ENCODE measurements at places on chromosomes 2 and 18.

DNA sequence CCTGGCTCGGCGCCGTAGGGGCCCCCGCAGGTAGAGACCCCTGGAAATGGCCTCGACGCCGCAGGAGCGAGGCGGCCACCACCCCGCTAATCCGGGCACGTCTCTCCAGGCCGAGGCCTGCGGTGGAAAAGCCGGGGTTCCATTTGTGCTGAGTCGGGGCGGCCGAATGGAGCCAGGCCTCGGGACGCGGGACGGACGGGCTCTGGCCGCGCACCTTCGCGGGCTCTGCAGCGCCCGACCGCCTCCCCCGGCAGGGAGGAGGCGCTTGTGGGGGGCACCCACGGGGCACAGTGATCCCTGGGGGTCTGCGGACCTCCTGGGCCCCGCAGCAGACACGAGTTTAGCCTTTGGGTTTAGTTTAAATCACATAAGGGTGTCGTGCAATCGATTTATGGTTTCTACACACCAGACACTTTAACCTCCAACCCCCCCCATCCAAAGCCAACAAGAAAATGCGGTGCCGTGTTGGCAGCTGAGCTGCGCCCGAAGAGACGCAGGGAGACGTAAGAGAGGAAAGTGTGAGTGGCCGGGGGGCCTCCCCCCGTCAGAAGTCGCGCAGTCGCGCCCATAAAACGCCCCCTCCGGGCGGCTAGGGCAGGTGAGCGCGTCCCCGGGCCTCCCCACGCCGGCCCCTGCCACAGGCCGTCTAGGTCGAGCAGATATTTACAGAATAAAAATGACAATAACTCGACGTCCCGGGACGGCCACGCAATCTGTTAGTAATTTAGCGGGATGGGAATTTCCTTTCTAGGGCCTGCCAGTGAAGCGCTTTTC is 1.0 kb upstream of the NFATC1 start:
- no peak for DNase-seq

DNA sequence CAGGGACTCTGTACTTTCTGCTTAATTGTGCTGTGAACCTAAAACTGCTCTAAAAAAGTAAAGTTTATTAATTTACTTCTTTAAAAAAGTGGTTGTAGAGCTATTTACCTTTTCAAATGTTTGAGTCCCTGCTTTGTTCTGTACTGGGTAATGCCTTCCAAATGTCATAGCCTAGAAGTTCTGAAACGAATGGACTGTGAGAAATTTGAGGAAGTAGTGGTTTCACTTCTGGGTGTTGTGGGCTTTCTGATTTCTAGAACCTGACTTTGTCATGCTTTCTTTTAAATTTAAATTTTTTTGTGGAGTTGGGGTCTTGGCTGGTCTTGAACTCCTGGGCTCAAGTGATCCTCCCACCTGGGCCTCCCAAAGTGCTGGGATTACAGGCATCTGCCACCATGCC is 44.6 kb downstream of the SMAD4 start:
- no peak for DNase-seq

DNA sequence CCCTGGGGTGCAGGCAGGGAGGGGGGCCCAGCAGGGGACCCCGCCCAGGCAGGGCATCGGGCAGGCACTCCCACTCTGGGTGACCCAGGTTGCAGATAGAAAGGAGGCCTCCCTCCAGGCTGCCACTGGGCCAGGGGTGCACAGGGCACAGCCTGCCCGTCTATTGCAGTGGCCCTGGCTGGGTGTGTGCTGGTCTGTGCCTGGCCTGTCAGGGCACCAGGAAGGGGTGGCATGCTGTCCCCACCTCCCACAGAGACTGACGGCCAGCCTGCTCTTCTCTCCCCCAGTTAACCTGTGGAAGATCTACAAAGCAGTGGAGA is 12.9 kb downstream of the ARID5A start:
- DNase-seq: no peak

- DNase-seq: no peak
Observed at GRCh38 chr2:181738563-181738962, 58.2 kb upstream of the NEUROD1 start.

DNA sequence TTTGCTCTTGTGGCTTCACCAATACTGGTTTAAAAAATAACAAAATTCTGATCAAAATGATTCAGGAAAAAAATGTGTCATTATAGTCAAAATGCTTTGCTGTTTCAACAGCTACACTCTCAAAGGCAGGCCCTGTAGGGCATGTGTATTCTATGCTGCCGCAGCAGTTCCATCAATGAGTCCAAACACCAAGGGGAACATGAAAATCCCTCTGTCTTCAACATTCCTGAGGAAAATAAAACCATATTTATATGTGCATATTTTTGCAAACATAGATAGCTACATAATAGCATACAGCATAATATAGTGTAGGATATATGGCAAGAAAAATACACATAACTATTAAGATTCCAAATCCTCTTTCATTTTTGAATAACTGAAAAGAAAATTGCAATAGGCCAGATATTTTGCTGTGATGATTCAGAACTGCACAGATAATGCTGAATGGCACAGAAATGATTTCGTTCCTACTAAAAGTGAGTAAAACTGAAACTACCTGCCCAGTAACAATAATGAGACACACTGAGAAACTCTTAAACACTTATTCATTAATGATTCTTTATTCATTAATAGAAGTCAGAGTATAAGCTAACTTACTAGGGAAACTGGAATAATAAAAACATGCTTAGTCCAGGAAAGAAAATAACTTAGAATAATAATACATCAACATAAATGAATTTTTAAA is 343.8 kb downstream of the SUCLG1 start:
- DNase-seq: no peak

DNA sequence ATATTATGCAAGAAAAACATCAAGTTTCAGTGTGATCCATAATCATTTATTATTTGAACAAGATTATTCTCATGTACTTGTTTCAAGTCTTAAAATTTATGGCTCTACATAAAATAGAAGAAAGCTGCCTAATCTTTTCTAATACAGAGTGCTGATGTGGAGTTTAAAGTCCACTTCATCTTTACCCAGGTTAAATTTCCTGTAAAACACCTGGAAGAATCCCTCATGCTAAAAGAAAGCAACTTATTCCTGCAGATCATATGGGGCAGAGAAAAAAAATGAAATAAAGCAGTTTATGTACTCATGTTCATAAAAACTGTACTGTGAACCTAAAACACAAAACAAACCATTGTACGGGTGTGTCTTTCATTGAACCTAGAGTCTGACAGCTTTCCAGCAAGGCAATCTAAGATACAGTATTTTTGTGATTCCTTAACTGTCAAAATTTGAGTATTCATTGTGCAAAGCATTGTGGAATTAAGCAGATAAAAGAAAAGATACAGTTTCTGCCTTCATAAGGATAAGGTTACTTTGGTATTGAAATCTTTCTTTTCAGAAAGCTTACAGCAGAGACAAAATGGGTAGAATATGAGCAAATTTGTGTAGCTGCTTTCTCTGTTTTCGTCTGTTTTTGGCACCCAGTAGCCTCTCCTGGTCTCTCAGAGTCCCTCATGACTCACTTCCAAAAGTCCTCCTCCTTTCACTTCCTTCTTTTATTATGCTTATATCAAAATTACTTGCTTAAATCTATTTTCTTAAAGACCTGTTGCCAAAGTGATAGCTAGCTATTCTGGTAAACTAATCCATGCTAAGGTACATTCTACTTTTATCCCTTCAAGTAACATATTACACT is 26.9 kb upstream of the GLS start:
- DNase-seq: no peak

- DNase-seq: no peak
Observed at GRCh38 chr2:186783254-186783653, 65.7 kb downstream of the ZSWIM2 start.

- DNase-seq: no peak
Observed at GRCh38 chr2:12424809-12425208, 291.9 kb upstream of the TRIB2 start.

DNA sequence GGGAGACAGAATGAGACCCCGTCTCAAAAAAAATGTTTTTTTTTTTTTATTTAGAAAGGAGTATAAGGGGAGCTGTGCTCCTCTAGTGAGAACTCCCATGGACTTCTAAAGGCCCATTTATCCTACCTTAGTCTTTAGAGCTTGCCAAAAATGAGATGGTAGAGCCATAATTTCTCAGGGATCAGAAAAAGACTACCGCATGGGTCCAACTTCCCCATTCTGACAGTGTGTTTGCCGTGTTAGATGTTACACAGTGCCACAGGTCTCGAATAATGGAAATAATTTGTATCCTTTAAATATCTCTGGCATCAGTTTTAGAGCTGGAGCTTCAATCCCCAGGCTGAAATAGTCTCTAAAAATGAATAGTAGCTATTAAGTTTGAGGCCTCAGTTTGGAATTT is 6.0 kb upstream of the SLC39A10 start:
- no peak for DNase-seq

- no peak for DNase-seq
Observed at GRCh38 chr18:47726550-47726949, 203.9 kb downstream of the SMAD2 start.

GRCh38 chr18:24456549-24456948 is 3.9 kb upstream of the HRH4 start:
- DNase-seq: no peak

- no peak for DNase-seq
Observed at GRCh38 chr2:104859291-104859765, 5.4 kb downstream of the POU3F3 start.

DNA sequence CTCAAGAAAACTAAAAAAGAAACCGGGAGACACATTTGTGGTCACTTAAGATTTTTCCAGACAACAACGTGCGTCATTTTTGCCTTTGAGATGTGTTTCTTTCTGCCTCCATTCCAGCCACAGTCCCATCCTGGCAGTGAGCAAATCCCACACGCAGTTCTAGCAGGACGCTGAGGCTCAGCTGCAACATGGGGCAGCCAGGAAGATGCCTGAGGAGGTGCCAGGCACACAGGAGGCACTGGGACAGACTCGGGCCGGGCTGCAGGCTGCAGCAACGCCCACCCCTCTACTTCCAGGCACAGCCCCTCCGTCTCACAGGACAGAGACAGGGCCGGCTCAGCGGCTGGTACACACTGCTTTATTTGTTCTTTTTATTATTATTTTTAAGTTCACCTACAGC is 13.1 kb downstream of the KLF11 start:
- no peak for DNase-seq

- DNase-seq: peak; percentile 54
Observed at GRCh38 chr2:127479219-127479825, 47.0 kb downstream of the IWS1 start.

DNA sequence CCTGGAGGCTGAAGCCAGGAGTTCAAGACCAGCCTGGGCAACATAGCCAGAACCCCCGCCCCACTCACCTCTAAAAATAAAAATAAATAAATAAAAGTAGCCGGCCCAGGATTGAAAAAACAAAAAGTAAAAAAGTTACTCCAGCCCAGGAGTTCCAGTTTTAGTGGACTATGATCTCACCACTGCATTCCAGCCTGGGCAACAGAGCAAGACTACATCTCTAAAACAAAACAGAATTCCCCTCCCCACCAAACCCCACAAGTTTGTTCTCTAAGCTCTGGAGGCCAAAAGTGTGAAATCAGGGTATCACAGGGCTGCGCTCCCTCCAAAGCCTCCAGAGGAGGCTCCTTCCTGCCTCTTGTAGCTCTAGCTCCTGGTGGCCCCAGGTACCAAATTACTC is 1.7 kb downstream of the D2HGDH start:
- no peak for DNase-seq

- DNase-seq: no peak
Observed at GRCh38 chr2:75807992-75808391, 97.3 kb upstream of the GCFC2 start.

Measured in HT1080 (cell line).